ENCODE measurements at places on chromosomes 16 and 17. TPM values are rescaled to one million over a fixed set of nuclear protein-coding genes. Genes with fewer than 3 reads are reported as not detected.

TBC1D3C gene
- not detected for polyA plus RNA-seq

YBX2 gene
- polyA plus RNA-seq, result 5.3 TPM

SLC16A6 gene
- 0.23 TPM for polyA plus RNA-seq

CCL3 gene
- polyA plus RNA-seq, result 0.66 TPM

XYLT2 gene
- polyA plus RNA-seq, result 13.2 TPM

MPV17L gene
- 7.3 TPM for polyA plus RNA-seq

IKZF3 gene
- polyA plus RNA-seq, result 0.14 TPM

TMIGD1 gene
- polyA plus RNA-seq, result not detected

SP6 gene
- polyA plus RNA-seq, result 0.34 TPM

AOC3 gene
- polyA plus RNA-seq, result 29.1 TPM
